ENCODE measurements at places on chromosomes 12 and 14.
A peak's percentile ranks its signal among the peaks of the same experiment; 100 is the strongest.

GRCh38 chr12:111216387-111217159 lies 152.3 kb downstream of the PHETA1 start:
- peak; percentile 73 for DNase-seq

DNA sequence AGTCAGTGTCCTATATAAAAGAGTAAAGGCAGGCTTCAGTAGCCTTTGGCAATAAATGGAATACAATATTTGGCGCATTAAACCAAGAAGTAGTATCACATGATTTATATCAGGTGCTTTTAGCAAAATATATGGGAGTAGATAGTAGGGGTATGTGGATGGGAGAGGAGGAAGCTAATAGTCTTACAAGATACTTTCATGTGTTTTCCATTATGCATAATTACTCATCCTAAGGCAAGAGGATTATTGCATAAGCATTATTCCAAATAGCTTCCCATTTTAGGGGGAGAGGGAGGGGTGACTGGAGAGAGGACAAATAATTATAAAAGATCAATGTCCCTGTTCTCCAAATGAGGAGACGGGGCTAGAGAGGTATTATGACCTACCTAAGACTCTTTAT lies 104.3 kb downstream of the DUSP6 start:
- peak; percentile 62 for DNase-seq

DNA sequence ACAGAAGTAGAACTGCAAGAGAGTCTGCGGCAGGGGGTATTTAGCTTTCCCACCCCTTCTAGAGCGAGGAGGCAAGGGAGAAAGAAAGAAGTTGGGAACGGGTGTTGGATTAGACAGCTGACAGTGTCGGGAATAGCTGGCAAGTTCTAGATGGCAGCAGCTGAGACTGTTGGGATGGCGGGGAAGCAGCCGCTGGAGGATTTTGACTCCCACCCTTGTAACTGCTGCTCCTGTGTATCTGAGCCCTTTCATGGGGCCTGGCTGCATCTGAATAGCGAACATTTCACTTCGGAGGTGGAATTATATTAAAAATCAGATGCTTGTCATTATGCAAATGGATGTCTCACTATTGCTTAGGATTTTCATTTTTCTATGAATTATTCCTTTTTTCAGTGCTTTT lies 104.6 kb downstream of the AACS start:
- no peak for DNase-seq

- peak; percentile 79 for DNase-seq
Observed at GRCh38 chr12:116677202-116677661, 60.6 kb downstream of the SPRING1 start.

DNA sequence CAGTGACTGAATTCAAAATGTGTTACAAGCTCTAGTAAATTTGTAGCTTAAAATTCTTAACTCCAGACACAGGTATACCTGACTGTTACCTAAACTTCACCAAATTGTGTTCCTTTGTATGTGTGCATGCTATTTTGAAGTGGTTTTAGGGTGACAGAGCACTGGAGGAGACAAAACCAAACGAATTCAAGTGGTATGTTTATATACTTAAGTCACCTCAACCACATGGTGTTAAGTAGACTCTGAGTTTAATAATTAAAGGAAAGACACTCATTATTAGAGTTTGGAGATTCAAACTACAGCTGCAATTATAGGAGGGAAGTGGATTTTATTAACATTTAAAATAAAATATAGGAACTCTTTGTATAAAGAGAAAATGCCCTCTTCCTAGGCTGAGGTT lies 84.3 kb downstream of the PLCZ1 start:
- no peak for DNase-seq

GRCh38 chr12:127567531-127567930 lies 699.4 kb upstream of the TMEM132C start:
- DNase-seq = no peak

- peak; percentile 56 for DNase-seq
Observed at GRCh38 chr14:20782280-20782890, 1.3 kb downstream of the RNASE6 start.

DNA sequence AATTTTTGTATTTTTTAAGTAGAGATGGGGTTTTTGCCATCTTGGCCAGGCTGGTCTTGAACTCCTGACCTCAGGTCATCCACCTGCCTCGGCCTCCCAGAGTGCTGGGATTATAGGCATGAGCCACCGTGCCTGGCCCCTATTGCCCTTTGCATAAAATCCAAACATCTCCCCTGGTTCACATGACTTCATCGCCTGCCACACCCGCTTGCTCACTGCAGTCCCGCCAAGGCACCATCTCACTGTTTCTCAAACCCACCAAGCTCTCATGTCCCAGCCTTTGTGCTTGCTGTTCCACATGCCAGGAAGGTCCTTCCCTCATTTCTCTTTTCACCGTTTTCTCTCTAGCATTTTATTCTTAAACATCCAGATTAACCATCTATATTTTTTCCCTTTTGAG lies 9.7 kb downstream of the RHOF start:
- no peak for DNase-seq

DNA sequence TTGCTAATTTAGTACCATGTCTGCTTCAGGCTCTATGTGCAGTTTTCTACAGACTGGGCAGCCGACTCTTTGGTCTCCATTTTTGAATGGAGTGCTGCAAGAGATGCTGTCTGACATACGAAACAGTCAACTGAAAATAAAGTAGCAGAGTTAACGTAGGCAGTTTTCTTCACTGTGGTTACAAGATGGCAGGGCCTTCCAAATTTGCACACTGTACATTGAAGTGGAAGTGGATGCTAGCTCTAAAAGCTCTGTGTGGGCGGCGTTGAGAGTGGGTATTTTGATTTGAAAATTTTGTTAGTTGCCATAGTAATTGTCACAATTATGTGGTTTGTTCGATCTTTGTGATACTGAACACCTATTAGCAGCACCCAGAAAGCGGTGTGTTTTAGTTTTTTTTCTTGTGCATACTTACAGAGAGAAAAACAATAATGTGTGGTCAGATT lies 154.9 kb upstream of the ATP2B1 start:
- DNase-seq = peak; percentile 69

DNA sequence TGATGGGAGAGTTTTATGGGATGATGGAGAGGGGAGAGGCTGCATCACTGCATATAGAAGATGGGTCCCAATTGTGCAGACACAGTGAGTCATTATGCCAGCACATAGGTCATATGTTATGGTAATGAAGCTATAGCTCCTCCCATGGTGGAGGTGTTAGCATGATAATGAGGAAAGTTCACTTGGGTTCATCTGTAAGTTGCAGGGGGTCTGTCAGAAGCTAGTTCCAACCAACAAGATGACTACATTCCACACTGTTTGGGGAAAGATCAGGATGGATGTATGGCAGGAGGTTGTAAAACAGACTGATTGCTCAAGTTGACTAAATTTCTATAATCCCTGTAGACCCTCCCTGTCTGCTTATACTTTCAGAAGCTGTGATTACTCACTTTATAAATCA lies 561.3 kb downstream of the C12orf50 start:
- DNase-seq = no peak

GRCh38 chr14:97978341-97978740 lies 1181.2 kb downstream of the VRK1 start:
- peak; percentile 14 for DNase-seq

- DNase-seq = no peak
Observed at GRCh38 chr12:132723764-132724140, 13.1 kb downstream of the PGAM5 start.

GRCh38 chr14:63632932-63633514 lies 8.6 kb downstream of the WDR89 start:
- DNase-seq = peak; percentile 55

- DNase-seq = no peak
Observed at GRCh38 chr12:107749083-107749482, 11.9 kb downstream of the PRDM4 start.

DNA sequence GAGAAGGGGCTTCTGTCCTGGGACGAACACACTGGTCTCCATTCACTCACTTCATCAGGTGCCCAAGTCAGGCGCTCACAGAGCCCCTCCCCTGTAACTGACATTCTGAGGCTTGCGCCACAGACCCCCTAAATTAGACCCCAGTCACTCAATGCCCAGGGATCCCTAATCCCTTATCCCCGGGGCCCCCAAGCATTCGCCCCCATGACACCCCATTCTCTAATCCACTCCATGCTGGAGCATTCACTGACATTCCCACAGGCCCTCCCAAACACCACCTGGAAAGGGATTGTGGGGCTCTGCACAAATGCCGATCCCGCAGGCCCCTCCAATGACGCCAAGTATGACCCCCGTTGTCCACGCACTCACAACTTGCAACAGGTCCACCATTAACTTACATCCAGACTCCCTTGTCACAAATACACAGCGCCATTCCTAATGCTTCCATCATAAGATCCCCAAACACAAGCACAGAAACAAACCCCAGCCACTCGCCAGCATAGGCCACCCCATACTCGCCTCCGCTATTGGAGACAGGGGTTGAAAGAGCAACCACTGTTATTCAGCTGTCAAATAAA lies 1.5 kb downstream of the ZNF605 start:
- DNase-seq = no peak
